Cortex of kidney (tissue), 1 donor: ENCODE measurements at places on chromosomes 11 and 22.

- no peak for DNase-seq
Observed at GRCh38 chr11:86408845-86409244, 34.2 kb downstream of the CCDC81 start.

DNA sequence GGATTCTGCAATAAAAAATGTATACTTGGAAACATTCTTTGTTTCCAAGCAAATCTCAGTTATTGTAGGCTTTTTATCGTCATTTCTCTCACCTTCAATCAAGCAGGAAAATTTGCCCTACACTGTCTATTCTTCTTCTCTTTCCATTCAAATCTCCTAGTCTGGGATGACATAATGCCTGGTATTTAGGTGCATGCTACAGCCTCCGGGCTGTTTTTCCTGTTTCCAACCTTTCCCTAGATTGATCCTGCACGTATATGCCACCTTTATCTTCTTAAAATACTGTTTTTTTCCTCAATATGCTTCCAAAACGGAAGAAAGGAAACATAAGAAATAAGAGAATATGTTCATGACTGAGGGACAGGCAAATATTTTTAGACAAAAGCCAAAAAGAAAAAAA lies 249.1 kb upstream of the UBASH3B start:
- DNase-seq, result no peak

DNA sequence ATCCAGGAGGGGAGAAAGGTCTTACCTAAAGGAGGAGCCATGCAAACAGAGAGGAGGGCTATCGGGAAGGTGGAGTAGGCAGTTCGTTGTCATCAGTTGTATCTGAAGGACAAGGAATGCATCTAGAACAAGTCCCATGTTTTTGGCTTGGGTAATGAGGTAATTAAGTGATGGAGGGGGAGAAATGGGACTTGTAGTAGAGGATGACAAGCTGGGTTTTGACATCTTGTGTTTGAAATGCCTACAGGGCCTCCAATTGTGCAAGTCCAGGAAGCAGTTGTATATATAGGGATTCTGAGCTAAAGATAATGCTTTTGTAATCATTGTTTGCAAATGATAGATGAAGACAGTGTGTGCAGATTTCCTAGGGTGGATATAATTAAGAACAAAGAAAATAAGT lies 622.8 kb downstream of the NTM start:
- no peak for DNase-seq

DNA sequence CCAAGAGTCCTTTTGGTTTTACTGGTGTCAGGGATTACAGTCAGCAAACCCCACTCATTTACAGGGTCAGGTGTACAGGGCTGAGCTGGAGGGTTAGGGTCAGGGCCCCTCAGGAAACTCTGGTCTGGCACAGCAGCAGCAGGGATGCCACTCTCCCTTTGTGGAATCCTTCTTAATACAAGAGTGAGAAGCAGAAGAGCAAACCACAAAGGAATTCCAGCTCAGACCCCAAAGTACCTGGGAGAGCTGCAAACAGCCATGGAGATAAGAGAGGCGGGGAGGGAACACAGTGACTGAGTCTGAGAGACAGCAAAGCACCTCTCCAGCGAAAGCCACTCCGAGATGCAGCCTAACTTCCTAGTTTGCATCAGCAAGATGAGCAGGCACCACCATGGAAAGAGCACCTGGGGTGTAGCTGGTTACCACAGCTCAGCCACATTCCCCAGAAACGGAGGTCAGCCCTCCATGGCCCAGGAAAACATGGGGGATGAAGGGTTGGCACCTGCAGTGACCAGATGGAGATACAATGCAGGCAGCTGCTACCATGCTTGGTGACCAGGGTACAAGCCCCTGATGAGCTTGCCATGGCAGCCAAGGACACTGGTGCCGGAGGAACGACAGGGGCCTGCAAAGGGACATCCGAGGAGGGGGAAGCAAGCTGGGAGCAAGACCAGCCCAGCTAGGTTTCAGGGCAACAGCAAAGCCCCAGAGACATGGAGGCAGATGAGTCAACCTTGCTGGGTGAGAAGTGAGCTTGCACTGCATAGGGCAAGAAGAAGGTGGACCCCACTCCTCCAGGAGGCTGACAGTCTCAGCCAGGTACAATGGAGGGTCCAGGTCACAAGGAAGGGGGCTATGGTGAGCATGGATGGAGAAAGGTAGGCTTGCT lies 3.9 kb downstream of the BET1L start:
- no peak for DNase-seq

DNA sequence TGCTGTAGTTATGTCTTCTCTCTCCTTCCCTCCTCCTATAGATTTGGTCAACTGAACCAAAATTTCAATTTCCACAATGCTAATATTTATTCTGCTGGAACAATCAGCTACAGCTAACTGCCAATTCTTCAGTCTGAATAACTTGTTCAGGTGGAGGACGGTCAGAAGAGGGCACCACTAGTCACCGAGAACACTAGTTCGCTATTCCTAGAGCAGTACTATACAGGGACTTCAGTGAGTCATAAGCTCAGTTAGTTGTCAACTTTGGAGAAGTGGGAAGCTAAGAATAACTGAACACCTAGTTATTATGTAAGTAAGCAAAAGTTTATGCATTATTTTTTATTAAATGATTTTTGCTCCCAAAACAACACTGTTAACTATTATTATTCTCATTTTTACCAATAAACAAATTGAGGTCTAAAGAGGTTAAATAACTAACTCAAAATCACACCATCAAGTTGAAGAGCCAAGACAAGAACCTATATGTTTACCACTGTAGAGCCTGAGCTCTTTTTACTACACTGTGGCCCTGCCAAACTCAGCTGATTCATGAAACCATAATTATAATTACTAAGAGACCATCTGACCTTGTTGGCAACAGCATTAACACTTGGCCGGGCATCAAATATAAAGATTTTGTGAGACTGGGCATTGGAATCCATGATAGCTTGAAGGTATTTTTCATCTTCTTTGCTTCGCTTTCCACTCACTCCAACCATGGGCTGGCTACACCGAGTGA lies 59.0 kb downstream of the CEP57 start:
- DNase-seq, result no peak

GRCh38 chr11:88535916-88536547 lies 198.5 kb upstream of the CTSC start:
- DNase-seq, result no peak

GRCh38 chr22:23458663-23459541 lies 121.2 kb downstream of the IGLL1 start:
- DNase-seq, result no peak

DNA sequence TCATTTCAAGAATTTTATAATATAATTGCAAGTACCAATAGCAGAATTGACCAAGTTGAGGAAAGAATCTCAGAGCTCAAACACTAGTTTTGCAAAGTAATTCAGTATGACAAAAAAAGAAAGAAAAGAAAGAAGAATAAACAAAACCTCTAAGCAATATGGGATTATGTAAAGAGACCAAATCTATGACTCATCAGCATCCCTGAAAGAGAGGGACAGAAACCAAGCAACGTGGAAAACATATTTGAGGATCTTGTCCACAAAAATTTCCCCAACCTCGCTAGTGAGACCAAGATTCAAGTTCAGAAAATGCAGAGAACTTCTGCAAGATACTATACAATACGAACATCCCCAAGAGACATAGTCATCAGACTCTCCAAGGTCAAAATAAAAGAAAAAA lies 203.7 kb upstream of the DDI1 start:
- no peak for DNase-seq

DNA sequence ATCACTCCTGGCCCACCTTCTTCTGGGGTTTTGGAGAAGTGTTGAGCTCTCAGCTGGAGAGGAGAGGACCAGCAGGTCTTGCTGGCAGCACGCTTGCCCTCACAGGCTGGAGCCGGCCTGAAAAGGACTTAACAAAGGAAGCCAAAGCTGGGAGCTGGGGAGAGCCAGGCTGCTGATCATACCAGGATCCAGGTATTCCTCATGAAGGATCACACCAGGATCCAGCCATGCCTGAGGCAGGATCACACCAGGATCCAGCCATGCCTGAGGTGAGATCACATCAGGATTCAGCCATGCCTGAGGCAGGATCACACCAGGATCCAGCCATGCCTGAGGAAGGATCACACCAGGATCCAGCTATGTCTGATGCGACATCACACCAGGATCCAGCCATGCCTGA lies 17.0 kb downstream of the MRGPRD start:
- DNase-seq, result no peak

GRCh38 chr11:17014321-17014832 lies at the start of gene PLEKHA7:
TSS of gene PLEKHA7 (minus strand) at chr11:17014414. CDS start at chr11:17014401, 13 bp downstream.
- no peak for DNase-seq

DNA sequence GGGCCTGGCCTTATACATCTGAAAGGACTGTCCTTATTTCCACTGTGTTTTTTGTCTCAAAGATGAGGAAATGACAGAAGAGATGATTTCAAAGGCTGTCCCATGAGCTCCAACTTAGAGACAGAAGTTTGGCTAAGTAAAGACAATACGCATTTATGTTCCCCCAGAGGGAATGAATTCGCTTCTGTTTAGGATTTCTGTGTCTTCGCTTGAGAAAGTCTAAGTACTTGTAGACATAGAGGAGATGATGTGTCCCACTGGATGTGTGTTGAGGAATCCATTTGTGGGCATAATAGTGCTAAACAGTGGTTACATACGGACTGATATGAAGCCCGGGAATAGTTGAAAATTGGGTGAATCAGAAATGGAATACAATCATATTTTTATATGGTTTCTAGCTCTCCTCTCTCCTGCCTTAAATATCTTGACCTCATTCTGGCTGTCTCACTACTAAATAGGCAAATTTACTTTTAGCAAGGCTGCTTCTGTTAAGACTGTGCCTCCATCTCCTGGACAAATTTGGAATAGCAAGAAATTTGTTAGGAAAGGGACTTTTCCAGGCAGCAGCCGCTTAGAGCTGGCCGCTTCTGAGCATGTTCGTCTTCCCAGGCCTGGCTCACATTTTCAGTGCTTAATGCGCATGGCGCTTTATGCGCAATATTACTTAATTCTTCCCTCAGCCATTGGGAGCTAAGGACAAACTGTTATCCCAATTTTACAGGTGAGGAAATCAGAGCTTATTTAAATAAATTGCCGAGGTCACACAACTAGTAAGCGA lies 1.9 kb upstream of the PEX26 start:
- DNase-seq, result no peak

- no peak for DNase-seq
Observed at GRCh38 chr11:106262852-106263251, 185.4 kb downstream of the AASDHPPT start.

- no peak for DNase-seq
Observed at GRCh38 chr11:14973621-14974514, 1.7 kb upstream of the CALCA start.

- no peak for DNase-seq
Observed at GRCh38 chr22:37207981-37208380, 4.3 kb downstream of the SSTR3 start.

- no peak for DNase-seq
Observed at GRCh38 chr11:123594188-123594901, 60.1 kb downstream of the SCN3B start.

DNA sequence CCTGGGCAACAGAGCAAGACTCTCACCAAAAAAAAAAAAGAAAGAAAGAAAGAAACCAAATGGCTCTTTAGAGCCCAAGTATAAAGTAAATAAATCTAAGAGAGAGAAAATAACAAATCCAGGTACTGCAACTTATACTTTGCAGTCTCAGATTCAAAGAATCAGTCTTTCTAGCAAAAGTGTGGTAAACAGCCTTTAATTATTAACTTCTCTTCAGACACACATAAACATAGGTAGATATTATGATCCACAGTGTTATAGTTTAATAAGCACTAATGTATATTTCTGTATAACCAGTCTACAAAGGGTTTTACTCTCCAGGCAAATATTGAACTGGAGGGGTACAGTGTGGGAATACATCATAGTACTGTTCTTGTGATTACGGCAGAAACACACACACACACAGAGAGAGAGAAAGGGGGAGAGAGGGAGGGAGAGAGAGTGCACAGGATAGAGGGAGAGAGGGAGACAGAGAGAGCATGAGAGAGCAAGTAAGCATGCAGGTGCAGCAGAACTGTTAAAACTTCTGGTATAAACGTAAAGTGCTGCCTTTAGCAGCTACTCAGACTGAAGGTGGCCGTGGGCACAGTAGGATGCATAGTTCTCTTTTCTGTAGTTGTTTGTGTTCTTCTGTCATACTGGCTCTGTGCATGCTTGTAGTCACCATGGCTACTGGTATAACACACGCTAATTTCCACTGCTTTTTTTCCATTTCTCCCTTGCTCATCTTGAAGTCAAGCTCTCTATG lies 32.3 kb downstream of the MTMR2 start:
- no peak for DNase-seq

DNA sequence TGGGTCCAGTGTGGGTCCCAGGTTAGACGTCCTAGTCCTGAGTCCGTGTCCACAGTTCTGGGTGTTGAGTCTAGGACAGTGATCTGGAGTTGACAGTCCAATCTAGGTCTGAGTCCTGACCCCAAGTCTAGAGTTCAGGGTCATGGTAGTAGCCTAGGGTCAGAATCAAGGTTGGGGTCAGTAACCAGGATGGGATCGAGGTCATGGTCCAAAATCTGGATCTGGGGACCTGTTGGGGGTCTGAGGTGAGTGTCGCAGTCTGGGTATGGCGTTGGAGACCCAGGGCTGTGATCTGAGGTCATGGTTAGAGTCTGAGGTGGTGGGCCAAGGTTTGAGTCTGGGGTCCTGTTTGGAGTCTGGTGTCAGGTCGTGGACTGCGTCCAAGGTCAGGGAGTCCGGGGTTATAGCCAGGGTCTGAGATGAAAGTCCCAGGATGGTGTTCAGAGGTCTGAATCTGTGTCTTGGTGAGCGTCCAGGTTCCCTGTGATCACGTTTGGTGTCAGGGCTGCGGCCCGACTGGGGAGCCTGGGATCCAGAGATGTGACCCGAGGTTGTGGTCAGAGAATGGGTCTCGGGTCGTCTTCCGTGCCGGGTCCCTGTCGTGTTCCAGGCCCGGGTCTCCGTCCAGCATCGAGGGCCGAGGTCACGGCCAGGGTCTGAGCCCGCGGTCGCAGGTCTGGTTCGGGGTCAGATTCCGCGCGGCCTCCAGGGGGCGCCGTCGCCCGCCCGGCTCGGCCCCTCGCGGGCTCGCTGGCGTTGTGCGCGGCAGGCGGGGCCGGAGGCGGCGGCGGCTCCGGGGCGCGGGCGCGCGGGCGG lies 432 bp upstream of the GRK2 start:
- no peak for DNase-seq

- DNase-seq, result no peak
Observed at GRCh38 chr11:37390576-37391083, 792.6 kb upstream of the RAG2 start.

DNA sequence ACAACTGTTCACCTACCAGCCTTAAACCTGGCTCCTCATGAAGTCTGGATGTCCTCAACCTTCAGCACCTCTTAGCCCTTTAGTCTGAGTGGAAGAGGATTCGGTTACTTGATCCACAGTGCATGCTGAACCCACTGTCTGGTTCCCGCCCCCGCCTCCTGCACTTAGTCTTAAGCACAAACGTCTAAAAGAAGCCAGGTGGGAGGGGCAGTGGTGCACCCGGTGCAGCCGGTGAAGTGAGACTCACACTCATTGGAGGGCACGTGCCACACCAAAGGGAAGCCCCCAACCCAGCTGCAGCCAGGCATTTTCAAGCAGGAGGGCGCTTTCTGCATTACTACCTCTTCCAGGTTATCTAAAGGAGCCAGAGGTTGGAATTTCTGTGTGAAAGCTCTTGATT lies 146.8 kb downstream of the COMMD9 start:
- no peak for DNase-seq

DNA sequence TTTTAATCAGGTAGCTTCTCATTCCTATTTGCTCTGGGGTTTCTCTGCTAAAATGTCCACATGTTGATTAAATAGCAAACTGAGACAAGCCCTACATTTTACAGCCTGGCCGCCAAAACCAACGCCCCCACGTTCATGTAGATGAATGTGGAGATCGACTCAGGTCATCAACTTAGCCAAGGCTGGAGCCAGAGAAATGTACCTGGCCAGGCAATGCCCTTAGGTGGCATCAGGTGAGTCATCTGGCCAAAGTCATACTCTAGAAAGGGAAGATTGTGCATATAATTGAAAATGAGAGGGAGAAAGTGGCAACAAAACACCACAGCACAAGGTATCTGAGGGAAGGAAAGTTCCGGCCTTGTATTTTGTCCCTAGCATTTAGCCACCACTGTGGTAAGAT lies 37.1 kb upstream of the CCDC89 start:
- no peak for DNase-seq
